ENCODE measurements at places on chromosomes 5 and 9. TPM values are rescaled to one million over a fixed set of nuclear protein-coding genes. Genes with fewer than 3 reads are reported as not detected.

- DNase-seq, result no peak
Observed at GRCh38 chr5:94776167-94776566, 157.7 kb downstream of the SLF1 start.

Gene PCDHGA3
- total RNA-seq, result not detected

Gene SARDH
- total RNA-seq, result 0.21 TPM

Gene DDX4
- not detected for total RNA-seq

All from osteocyte (in vitro differentiated cells).